Foreskin keratinocyte (primary cell): ENCODE measurements at places on chromosomes 5 and 9. TPM values are rescaled to one million over a fixed set of nuclear protein-coding genes. Genes with fewer than 3 reads are reported as not detected.

CARD9 gene
- 0.24 and 0.35 TPM in 2 replicates for total RNA-seq

DNA sequence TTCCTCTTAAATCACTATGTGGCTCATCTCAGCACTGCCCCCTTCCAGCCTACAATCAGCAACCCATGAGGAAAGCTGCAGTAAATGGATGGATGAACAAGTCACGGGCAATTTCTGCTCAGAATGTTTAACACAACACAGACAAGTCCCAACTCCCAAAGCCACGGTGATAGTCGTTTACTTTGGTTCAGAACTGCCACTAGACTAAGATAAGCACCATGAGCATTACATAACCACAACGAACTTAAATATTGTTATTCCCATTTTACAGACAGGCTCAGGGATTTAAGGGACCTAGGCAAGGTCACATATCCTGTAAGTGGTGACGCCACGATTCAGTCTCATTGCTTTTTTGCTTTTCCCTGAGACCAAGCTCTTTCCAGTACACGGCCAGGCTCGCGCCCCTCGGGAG, 2.0 kb upstream of the SMIM27 start:
- DNase-seq, result peak; percentile 34

DNA sequence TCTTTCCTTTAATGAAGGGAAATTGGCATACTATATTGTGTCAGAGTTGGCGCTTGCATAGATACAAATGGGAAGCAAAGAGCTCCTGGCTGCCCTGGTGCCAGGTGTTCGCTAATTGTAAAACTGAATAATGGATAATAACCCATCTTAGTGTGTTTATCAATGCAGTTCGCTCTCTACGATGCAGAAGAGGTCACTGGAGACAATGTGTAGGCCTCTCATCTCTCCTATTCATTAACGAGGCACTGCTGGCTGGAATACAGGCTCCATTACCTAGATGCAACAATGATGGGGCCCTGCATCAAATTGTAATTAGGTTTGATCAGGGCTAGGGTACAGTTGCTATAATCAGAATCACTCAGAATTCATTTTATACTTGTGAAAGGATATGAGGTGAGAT, 171.0 kb downstream of the RMI1 start:
- no peak for DNase-seq

DNA sequence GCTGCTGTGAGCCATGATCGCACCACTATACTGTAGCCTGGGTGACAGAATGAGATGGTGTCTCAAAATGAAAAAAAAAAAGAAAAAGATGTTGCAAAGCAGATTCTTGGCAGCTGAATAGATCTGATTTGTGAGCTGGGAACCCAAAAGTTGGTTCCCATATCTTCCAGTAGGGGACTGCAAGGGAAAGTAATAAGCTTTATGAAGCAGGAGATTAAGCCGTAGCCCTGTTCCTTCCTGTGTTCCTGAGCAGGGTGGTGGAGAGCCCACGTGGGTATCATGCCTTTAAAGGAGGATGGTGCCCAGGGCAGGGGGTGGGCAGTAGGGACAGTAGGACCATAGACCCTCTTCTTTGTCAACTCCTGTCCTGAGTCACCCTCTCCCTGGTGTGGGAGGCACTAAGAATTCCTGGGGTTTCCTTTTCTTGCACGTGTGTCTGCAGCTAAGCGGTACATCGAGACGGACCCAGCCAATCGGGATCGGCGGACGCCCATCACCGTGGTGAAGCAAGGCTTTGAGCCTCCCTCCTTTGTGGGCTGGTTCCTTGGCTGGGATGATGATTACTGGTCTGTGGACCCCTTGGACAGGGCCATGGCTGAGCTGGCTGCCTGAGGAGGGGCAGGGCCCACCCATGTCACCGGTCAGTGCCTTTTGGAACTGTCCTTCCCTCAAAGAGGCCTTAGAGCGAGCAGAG, 37.9 kb downstream of the STOM start:
- DNase-seq, result no peak

DNA sequence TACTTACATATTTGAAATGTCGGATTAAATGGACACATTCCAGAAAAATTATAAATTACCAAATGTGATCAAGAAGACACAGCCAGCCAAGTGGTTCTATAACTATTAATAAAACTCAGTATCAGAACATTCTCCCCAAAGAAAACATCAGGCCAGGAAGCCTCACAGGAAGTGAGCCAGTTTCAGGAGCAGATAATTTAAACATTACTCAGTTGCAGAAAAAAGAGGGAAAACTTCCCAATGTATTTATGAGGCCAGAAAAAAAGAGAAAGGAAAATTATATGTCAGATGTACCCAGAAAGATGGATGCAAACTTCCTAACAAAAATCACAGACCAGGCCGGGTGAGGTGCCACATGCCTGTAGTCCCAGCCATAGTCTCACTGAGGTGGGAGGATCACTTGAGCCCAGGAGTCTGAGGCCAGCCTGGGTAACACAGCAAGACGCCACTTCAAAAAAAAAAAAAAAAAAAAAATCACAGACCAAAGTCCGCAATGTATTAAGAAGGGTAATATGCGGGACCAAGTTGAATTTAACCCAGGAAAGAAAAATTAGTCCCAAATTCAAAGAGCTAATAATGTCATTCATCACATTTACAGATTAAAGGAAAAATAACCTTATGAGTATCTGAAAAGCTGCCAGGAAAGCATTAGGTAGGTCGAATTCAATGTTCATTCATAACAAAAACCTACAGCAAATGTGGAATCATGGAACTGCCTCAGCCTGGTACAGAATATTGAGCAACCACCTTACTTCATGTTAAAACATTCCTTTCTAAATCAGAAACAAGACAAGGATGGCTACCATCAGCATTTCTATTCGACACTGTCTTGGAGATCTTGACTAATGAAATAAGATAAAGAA, 37.2 kb upstream of the NRARP start:
- no peak for DNase-seq
